ENCODE measurements at places on chromosomes 6 and 20.
A peak's percentile ranks its signal among the peaks of the same experiment; 100 is the strongest.

DNA sequence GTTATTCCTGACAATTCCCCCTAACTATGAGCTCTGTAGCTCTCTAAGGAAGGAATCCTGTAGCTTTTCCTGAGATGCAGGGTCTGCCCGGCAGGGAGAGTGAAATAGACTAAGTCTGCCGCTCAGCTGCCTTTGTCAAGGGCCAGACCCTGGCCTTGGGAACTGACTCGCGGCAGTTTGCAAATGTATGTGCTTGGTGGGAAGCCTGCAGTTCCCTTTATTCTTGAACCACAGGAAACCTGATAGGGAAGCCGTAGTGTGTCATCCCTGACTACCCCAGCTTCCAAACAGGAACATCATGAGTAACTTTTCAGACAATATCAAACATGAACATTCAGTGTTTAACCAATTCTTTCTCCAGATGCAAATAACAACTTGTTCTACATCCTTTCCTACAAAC is 78.7 kb upstream of the IFNGR1 start:
- H3K36me3 ChIP-seq = no peaks in the 10 kb centered on the region
- H3K4me1 ChIP-seq = peaks cover 1% of the 10 kb centered on the region
- no peak overlapping the region for H3K4me3 ChIP-seq
- H3K27me3 ChIP-seq = no peaks in the 10 kb centered on the region
- peak overlapping the region; percentile 8 for H3K27ac ChIP-seq
- DNase-seq = no peak

DNA sequence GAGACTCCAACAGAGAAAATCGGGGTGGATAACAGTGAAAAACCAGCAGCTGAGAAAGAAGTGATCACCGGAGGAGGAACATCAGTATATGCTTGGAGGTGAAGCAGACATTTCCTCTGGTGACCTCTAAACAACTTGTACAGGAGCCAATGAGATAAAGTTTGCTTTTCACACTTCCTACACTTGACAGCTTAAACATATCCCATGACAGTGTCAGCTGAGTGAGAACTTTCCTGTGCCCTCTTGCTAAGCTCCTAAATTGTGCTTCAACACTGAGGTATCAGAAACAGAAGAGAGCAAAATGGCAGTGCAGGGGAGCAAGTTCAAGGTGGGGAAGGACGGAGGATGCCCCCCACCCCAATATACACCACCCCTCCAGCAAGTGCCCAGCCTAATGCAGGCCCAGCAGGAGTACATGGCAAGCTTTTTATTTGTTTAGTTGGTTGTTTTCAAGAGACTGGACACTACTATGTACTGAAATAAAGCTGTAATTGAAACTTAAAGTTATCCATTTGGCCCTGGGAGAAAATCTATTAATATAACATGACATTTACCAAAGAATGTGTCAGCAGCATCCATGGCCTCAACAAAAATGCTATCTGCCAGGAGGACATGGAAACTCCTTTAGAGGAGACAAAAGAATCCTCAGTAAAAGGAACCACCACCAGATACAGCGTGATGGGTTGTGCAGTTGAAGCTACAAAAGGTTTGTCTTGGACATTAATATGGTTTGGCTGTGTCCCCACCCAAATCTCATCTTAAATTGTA is 540.2 kb downstream of the PRKN start:
- H3K4me1 ChIP-seq = no peaks in the 10 kb centered on the region
- no peak overlapping the region for H3K27ac ChIP-seq
- H3K27me3 ChIP-seq = no peaks in the 10 kb centered on the region
- no peak for DNase-seq

DNA sequence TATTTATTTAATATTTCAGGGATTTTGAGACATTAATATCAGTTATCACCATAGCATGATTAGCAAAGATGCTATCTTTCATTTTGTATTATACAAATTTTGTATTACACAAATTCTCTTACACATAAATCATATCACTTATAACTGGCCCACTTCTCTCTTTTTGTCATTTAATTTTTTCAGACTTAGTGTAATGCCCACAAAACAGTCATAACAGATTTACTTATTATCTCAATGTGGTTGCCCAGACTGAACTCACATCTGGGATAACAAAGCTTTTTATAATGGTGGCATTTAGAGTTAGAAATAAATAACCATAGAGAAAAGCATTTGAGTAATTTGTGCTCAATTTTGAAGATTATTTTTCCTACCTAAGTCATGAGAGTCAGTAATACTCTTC is 148.3 kb downstream of the TFAP2B start:
- no peak for DNase-seq
- H3K4me3 ChIP-seq = no peak overlapping the region

DNA sequence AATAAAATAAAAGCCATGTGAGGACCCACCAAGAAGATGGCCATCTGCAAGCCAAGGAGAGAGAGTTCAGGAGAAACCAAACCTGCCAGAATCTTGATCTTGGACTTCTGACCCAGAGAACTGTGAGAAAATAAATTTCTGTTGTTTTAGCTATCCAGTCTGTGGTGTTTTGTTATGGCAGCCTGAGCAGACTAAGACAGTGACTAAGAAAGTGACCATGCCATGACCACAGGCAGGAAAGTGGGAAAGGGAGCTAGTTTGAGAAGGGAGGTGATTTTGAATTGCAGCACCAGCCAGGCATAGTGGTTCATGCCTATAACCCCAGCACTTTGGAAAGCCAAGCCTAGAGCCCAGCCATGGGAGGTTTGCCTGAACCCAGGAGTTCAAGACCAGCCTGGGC is 21.9 kb upstream of the C6orf62 start:
- H3K4me3 ChIP-seq = no peak overlapping the region
- DNase-seq = no peak
- no peaks in the 10 kb centered on the region for H3K4me1 ChIP-seq
- no peaks in the 10 kb centered on the region for H3K27me3 ChIP-seq
- H3K36me3 ChIP-seq = no peaks in the 10 kb centered on the region
- no peak overlapping the region for H3K27ac ChIP-seq

DNA sequence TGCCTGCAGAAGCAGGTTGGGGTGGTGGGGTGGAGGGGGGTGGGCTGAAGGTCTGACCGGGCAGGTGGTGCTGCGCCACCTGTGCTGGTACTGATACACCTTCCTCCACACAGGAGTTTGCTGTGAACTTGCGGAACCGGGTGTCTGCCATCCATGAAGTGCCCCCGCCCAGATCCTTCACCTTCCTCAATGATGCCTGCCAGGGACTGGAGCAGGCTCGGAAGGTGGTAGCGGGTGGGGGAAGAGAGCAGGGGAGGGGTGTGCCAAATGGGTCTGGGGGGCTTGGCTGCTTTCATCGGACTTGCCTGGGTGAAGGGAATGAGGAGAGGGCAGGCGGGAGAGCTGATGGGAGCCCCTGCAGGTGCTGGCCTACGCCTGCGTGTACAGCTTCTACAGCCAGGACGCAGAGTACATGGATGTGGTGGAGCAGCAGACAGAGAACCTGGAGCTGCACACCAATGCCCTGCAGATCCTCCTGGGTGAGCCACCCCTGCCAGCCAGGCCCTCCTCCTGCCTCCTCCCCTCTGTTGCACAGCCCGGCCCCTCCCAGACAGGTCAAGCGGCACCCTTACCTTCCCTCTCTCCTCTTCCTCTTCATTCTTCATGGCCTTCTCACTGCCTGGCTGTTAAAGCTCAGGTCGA is 6.7 kb downstream of the DNPH1 start:
- no peak overlapping the region for H3K4me3 ChIP-seq
- no peak overlapping the region for H3K27ac ChIP-seq

DNA sequence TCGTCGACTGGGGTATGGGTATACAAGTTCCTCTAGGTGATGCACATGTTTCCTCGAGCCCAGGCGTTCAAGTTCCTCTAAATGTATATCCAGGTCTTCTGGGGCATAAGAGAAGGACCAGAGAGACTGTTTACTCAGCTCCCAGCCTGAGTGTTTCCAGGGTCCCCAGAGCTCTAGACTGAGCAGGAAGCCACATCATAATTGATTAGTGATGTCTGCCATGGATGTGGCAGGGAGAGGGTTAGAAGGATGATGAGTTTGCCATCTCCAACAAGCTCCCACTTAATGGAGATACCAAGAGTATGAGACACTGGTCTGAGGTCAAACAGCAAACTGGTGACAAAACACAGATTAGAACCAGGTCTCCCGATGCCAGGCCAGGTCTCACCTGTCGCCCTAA is 74.8 kb downstream of the PREX1 start:
- no peaks in the 10 kb centered on the region for H3K36me3 ChIP-seq
- H3K4me3 ChIP-seq = no peak overlapping the region
- peaks cover 10% of the 10 kb centered on the region for H3K4me1 ChIP-seq
- H3K27ac ChIP-seq = no peak overlapping the region
- no peak for DNase-seq

GRCh38 chr20:45391559-45391958 is 13.4 kb upstream of the TP53TG5 start:
- no peak for DNase-seq
- no peak overlapping the region for H3K27ac ChIP-seq
- H3K27me3 ChIP-seq = no peaks in the 10 kb centered on the region
- H3K4me3 ChIP-seq = no peak overlapping the region
- H3K4me1 ChIP-seq = no peaks in the 10 kb centered on the region

DNA sequence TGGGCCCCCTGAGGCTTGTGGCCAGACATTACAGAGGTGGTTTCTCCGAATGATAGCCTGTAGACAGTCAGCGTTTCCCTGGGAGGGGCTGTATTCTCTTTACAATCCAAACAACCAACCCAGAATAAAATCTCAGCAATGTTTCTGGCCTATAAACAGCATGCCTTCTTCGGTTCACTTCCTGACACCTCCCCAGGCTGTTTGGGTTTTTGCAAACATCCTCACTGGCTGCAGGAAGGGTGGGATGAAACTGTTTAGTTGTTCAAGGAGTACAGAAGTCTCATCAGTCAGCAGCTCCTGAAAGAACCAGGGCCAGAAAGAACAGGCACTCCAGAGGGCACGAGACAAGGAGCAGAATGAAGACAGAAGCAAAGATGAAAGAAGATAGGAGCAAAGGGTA is 350.0 kb downstream of the QKI start:
- peak; percentile 62 for DNase-seq
- H3K4me3 ChIP-seq = no peak overlapping the region
- no peaks in the 10 kb centered on the region for H3K4me1 ChIP-seq
- no peaks in the 10 kb centered on the region for H3K27me3 ChIP-seq
- H3K27ac ChIP-seq = peak overlapping the region; percentile 52

- H3K4me3 ChIP-seq = no peak overlapping the region
- no peaks in the 10 kb centered on the region for H3K27me3 ChIP-seq
- H3K27ac ChIP-seq = no peak overlapping the region
- H3K36me3 ChIP-seq = no peaks in the 10 kb centered on the region
- peaks cover 2% of the 10 kb centered on the region for H3K4me1 ChIP-seq
- peak; percentile 18 for DNase-seq
These were observed 34.3 kb downstream of the CTNNBL1 start for GRCh38 chr20:37727957-37728634.

- no peaks in the 10 kb centered on the region for H3K36me3 ChIP-seq
- DNase-seq = peak; percentile 71
- H3K27ac ChIP-seq = peak overlapping the region; percentile 92
- peaks cover 1% of the 10 kb centered on the region for H3K4me1 ChIP-seq
These were observed 3.6 kb downstream of the SOX4 start for GRCh38 chr6:21596949-21597682.

- peaks cover 18% of the 10 kb centered on the region for H3K36me3 ChIP-seq
- no peaks in the 10 kb centered on the region for H3K27me3 ChIP-seq
- peaks cover 2% of the 10 kb centered on the region for H3K4me1 ChIP-seq
- no peak for DNase-seq
- H3K27ac ChIP-seq = no peak overlapping the region
- no peak overlapping the region for H3K4me3 ChIP-seq
These were observed 4.9 kb downstream of the BTBD3 start for GRCh38 chr20:11922561-11922960.

- DNase-seq = no peak
- peaks cover under 1% of the 10 kb centered on the region for H3K27me3 ChIP-seq
- H3K27ac ChIP-seq = no peak overlapping the region
These were observed 4.0 kb downstream of the ID4 start for GRCh38 chr6:19841181-19841580.

DNA sequence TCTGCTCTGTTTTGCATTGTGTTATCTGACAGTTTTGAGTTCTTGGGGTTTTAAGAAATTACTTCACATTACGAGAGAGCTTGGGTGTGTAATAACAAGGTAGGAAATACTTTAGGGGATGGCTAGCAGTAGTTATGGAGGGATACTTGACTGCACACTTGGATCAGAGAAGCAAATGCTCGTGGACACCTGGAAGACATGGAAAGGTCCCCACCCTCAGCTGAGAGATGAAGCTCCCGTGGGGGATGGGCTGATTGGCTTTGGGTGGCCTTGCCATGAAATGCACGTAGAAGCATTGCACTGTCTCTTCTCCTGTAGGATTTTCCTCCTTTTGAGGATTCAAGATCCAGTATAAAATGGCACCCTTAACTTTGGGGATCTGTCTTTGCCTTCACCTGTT is 61.5 kb upstream of the UNC93A start:
- no peak overlapping the region for H3K4me3 ChIP-seq
- H3K27me3 ChIP-seq = peaks cover 38% of the 10 kb centered on the region

DNA sequence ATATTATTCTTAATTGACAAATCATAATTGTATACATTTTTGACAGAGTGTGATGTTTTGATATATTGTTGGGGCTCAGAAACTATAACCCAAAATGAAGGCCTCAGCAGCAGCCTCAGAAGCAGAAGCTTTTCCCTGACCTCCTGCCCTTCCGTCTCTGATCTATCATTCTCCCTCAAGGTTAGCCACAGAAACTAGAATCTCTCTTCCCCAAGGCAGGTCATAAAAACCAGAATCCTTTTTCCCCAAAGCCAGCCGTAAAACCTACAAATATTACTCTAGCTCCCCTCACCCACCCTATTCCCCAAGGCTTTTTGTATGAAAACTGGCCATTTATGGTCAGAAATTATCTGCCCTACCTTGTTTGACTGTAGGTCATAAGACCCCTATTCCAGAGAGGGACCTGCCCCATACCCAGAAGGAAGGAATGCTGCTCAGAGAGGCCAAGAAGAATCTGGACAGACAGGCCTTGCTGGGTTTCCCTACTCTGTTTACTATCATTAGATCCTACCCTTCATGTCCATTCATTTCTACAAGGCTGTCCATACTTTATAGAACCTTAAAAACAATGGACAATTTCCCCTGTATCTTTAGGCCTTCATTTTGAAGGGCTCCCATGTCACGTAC is 14.5 kb downstream of the OR2B2 start:
- H3K4me1 ChIP-seq = peaks cover 5% of the 10 kb centered on the region
- DNase-seq = no peak
- H3K27ac ChIP-seq = no peak overlapping the region
- H3K4me3 ChIP-seq = no peak overlapping the region

DNA sequence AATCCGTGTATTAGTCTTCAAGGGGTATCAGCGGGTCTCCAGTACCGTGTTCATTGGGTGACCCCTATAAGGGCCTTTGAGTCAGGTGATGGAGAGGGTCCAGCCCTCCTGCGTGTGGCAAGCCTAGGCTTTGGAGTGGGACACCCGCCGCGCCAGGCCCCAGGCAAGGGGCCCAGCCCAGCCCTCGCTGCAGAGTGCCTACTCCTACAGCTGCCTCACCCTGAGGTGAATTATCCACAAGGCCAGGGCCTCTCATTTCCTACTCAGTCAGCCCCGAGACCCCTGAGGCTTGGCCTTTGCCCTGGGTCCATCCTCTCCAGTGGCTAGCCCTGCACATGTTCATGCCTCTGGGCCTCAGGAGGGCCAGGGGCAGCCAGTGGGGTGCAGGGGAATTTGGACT is 45.1 kb downstream of the TMEM242 start:
- H3K4me1 ChIP-seq = peaks cover 12% of the 10 kb centered on the region
- DNase-seq = no peak
- no peak overlapping the region for H3K4me3 ChIP-seq
- no peaks in the 10 kb centered on the region for H3K27me3 ChIP-seq
- H3K36me3 ChIP-seq = no peaks in the 10 kb centered on the region

GRCh38 chr6:146859206-146859605 is 260.4 kb downstream of the ADGB start:
- no peaks in the 10 kb centered on the region for H3K27me3 ChIP-seq
- no peaks in the 10 kb centered on the region for H3K36me3 ChIP-seq

GRCh38 chr6:108622641-108623298 is 62.1 kb downstream of the FOXO3 start:
- peak overlapping the region; percentile 26 for H3K27ac ChIP-seq
- H3K4me3 ChIP-seq = no peak overlapping the region
- no peaks in the 10 kb centered on the region for H3K36me3 ChIP-seq

Measured in mesenchymal stem cell (in vitro differentiated cells and primary cell).